Immature natural killer cell (primary cell): ENCODE measurements at places on chromosomes 5 and 9. TPM values are rescaled to one million over a fixed set of nuclear protein-coding genes. Genes with fewer than 3 reads are reported as not detected.

GRCh38 chr5:161373345-161373707 lies 173.2 kb downstream of the GABRB2 start:
- no peak for DNase-seq

TMEM215 gene
- polyA plus RNA-seq: not detected

LMX1B gene
- polyA plus RNA-seq: not detected

GRCh38 chr9:137689745-137690529 lies 71.1 kb downstream of the EHMT1 start:
- no peak for DNase-seq

C9 gene
- not detected for polyA plus RNA-seq

TMEM174 gene
- polyA plus RNA-seq: not detected

CTSV gene
- polyA plus RNA-seq: not detected

PCDHB15 gene
- polyA plus RNA-seq: 0.16 TPM

DNA sequence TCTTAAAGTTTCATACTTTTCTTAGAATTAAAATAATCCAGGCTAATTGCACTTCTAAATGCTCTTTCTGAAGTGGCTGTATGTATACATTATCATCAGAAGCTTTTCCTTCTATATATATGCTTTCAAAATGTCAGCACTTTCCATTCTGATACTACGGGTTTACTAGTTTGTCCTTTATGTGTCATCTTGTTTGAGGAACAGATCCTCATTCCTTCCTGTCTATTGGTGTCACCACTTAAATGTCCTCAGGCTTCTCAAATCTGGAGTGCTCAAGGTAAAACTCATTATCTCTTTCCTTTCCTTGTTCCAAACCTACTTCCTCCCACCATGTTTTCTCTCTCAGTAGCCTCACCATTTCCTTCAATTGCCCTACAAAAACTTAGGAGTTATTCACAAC lies 236.3 kb downstream of the CSNK1G3 start:
- DNase-seq: no peak

GPR150 gene
- 0.94 TPM for polyA plus RNA-seq

DNA sequence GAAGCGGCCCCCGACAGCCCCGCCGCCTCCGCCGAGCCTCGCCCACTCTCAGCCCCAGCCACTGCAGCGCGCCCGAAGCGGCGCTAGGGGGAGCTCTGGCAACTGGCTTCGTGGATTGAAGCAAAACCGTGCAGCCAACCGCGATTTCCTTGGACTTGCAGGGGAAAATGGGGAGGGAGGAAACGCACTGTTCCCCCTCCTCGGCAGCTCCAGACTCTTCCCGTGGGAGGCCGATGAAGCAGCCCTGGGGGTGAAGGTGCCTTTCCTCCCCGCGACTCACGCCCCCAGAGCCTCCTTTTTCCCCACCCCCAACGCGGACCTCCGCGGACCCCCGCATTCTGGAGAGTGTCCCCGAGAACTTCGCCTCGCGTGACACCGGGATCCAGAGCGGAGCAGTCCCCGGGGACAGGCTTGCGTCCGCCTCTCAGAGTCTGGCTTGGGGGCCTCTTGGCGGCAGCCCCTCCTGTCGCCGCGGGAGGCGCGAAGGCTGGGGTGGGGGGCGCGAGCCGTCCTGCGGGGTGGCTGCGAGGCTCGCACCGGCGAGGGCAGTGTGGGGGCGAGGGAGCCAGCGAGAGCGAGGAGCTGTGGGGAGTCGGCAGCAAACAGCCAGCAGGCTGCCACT lies 3.8 kb downstream of the IER5L start:
- peak; percentile 76 for DNase-seq

GRCh38 chr9:88535226-88536022 lies 446 bp downstream of the NXNL2 start:
- no peak for DNase-seq

LTC4S gene
- 5.8 TPM for polyA plus RNA-seq

DNA sequence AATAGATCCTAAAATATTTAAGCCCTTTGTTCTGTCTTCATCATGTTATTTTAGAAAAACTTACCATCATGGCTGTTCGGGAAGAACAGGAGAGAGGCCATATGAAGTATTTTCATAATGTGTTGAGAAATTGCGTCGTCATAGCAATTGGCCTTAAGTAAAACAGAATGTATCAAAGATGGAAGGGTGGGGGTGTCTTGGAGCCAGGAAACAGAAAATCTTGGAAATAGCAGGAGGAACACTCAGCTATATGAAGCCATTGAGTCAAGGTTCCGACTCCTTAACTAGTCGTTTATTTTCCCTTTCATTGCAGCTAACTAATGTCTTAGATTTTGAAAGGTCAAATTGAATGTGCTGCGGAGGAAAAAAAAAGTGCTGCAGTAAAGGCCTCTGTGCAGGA lies 1.3 kb downstream of the SPTAN1 start:
- DNase-seq: no peak

EQTN gene
- not detected for polyA plus RNA-seq

NR4A3 gene
- 0.83 TPM for polyA plus RNA-seq

- DNase-seq: no peak
Measured at GRCh38 chr9:104319685-104320084, 184.4 kb upstream of the OR13F1 start.

DNA sequence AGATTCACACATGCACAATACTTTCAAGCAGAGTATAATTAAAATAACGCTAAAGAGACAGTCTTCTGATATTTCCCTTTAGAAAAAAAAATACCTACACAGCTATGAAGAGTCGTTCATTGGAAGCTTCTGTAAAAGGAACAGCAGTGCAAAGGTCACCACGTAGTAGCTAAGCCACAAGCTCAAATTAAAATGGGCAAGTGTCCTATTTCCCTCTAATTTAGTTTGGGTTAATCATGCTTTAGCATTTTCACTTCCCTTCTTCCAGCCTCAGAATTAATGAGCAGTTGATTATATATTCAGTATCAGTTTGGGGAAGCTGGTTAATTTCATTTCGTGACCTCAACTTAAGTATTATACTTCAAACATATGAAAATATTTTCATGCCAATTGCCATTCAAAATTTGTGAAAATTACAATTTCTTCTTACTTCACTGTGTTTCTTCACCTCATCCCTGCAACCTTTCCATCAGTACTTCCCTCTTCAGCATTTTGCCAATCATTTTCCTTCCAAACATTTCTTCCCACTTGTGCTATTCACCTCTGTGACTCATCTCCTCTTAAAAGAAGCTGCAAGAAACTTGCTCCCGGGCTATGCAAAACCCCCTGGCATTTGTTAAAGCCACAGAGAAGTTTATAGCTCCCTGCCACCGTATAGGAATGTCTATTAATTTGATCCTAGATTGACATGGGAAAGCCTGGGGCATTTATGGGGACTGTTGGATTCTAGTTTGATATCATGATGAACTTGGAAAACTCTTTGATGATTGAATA lies 83.0 kb downstream of the DMRTA1 start:
- no peak for DNase-seq

- no peak for DNase-seq
Measured at GRCh38 chr5:32808783-32809182, 97.7 kb downstream of the NPR3 start.

DNA sequence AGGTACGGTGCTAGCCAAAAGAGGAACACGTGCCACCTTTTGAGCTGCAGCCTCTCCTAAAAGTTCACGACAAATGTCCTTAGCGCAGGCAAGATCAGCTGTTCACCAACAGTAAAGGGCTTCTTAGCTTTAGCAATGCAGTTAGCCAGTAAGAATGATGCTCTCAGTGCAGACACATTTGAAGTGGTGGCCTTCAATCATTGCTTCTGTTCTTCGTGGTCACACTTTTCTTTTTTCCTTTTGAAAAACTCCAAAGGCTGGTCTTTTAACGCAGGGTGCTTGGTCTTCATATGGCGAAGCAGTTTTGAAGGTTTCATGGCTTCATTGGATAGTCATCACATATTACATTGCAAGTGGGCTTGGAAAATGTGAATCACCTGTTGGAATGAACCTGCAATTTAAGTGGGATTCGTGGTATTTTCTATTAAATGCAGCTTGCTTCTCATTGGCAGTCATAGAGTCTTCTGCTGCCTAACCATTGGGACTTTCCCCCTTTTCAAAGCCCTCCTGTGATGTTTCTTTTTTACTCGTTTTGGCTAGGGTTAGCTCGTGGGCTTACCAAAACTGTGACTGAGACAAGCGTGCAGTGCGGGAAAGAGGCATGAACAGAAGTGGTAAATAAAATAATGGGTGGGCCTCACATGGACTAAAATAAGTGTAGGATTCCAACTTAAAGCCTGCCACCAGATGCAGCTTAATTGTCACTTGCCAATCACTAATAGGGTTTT lies 100.9 kb downstream of the MRPL36 start:
- DNase-seq: no peak

DNA sequence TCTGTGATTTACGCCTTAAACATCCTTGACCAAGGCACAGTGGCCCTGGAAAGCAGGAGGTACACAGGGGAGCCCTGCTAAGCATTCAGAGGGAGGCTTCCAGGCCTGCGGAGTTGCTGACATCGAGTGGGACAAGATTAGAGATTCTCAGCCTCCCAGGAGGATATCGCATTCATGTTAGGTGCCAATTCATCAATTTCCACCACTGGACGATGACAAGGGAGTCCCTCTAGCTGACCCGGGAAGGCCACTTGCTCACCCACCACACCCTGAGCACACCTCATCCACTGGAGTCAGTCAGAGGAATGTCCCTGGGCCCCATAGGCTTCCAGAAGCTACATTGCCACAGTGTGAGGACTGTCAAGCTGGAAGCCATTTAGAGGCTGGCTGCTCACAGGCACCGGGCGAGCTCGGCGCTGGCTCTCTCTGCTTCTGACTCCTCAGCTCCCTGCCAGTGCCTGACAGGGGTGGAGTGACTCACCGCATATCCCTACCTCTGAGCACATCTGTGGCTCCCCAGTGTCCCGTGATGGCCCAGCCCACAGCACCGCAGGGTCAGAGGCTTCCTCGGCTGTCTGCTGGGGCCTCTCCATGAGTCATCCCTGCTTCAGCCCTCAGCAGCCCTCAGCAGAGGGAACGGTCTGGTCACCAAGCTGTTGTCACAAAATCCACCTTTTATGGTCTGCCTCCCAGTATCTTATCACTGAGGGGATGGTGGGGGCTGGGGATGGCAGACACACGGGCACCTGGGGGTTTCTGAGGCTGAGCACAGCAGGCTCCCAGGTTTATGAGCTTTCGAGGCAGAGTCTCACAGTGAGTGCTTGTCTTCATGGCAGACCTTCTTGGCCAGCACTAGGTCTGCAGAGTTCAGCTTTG lies 117.5 kb downstream of the ZNF608 start:
- no peak for DNase-seq

- no peak for DNase-seq
Measured at GRCh38 chr9:3865141-3865772, 339.5 kb upstream of the RFX3 start.

GRCh38 chr9:10804486-10804885 lies 191.7 kb upstream of the PTPRD start:
- no peak for DNase-seq

DNA sequence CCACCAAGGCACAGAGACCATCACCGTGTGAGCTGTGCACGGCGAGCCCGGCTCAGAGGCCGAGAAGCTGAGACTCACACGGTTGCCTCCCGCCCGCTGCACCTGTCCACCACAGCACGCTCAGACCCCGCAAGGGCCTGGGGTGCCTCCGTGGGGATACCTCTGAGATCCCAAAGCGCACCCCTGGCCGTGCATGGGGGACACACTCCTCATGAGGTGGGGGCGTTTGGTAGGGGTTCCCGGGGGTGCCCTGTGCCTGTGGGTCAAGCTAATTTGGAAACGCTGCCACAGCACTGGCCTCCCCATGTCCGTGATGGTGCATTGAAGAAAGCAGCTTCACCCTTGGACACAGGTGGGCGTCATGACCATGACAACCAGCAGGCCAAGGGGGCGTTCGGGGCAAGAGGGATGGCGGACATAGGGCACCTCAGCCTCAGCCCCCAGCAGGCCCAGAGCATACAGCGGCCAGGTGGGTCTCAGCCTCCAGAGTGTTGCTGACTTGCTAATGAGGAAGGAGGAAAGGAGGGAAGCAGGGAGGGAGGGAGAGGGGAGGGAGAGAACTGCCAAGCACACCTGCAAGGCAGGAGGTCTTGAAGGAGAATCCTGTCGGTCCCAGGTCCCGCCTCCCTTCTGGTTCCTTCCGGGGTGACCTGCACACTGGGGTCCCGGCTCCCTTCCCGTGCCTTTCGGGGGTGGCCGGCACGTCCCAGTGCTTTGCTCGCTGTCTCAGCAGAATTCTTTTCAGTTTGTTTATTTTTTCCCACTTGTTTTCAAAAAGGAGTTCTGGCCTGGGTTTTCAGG lies 34.7 kb downstream of the GLT6D1 start:
- no peak for DNase-seq

NPM1 gene
- 355 TPM for polyA plus RNA-seq

GRCh38 chr5:57411982-57412381 lies 70.6 kb downstream of the ACTBL2 start:
- no peak for DNase-seq

DNA sequence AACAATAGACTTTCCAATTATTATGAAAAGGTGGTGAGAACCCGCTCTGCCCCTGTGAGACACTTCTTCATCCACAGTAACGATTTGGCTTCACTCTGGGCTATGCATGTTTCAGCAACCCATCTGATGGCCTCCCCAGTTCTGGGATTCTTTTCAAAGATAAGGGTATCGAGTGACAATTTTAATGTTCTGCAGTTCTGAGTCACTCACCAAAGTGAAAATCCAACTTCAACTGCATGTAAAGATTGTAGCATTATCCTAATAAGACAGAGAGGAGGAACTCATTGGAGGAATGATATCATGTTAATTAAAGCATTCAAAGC lies 1078.3 kb upstream of the SEMA6A start:
- no peak for DNase-seq

ZFAND5 gene
- polyA plus RNA-seq: 44.2 TPM

DNA sequence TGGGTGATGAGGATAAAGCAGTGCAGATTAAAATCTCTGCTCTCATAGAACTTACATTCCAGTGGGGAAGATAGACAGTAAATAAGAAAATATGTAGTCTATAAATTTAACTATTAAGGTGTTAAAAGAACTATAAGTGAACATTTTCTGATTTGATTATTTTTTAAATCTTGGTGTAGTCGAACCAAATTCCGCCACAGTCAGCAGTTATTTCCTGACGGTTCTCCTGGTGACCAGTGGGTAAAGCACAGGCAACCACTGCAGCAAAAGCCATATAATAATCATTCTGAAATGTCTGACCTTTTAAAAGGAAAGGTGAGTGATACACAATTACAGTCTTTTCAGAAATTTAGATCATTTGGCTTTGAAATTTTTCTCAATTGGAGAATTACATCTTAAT lies 27.2 kb downstream of the DCP2 start:
- DNase-seq: no peak

DNA sequence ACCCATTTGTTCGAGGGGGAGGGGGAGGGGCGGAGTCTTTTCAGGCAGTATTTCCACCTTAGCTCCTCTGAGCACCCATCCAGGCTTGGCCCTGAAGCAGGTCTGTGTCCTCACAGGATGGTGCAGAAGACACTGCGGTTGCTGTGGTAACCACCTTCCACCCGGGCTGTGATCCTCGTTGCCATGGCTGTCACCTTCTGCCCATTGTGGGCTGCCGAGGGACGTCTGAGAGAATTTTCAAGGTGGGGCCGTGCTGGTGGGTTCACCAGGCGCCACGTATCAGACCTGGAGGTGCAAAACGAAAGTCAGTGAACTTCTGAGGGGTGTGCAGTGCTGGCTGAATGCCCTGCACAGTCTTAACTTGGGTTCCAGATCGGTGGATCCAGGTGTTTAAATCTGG lies 26.7 kb downstream of the POLR1E start:
- DNase-seq: peak; percentile 87

RNF14 gene
- 70.9 TPM for polyA plus RNA-seq
